Activated T-helper 9 cell treated with anti-CD3 and anti-CD28 coated beads, Interleukin-2, amount 50 U/mL, for 16 hours (primary cell): ENCODE measurements at places on chromosomes 4 and X.

DNA sequence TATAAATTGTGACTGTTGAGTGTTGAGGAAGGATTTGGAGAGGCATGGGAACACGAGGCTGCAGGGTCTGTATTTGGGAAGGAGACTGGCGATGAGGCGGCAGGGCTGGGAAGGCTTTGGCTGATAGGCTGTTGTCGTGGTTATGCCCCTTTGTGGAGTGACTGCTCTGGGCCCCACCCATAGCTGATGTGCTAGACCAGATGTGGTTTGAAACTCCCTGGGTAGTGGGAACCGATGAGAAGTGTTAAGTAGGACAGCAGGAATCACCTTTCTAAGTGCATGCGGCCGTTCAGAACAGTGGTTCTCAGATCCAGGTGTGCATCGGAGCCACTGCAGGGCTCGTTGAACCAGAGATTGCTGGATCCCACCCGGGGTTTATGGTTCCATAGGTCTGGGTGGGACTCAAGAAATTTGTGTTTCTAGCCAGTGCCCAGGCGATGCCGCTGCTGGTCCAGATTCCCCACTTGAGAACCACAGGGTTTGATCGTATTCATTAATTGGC lies 42.3 kb downstream of the TBC1D14 start:
- no peak for DNase-seq

DNA sequence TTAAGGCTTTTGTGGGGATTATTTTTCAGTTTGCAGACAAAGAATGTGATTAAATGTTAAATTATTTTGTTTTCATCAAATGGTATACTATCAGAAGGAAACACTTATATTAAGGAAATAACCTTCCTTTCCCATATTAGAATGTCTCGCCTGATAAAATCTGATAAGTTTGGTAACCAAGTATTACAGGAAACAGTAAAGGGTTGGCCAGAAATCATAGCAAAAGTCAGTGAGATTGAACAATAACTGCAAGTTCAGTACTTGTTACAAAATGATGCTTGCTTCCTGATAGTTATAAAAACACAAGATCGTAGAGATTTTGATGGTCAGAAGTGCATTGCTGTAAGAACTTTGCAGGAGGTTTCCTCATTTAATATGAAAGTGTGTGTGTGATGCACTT lies 40.5 kb downstream of the FABP2 start:
- no peak for DNase-seq

DNA sequence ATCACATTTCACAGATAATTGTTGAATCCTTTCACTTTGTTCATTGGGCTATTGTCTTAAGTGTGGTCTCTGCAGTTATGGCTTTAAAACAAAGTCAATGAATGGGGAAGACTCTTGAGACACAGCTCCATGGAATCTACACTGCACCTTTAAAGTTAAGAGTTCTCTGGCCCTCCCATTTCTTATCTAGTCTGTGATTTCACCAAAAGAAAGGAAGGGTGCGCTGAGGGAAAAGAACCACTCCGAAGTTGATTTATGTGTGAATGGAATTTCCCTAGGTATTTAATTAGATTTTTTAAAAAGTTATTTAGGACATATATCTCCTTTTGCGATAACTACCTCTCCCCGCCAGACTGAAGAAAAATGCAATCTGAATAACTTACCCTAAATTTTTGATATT lies 2.5 kb downstream of the SEPTIN11 start:
- no peak for DNase-seq

GRCh38 chr4:140038031-140038533 lies 115.9 kb downstream of the MAML3 start:
- no peak for DNase-seq

- no peak for DNase-seq
Observed at GRCh38 chrX:85243761-85244449, at the start of the genes SATL1 and ZNF711. Gene SATL1 (minus strand): TSS chrX:85243779. CDS start chrX:85108968, 134,811 bp downstream. Gene ZNF711 (plus strand): TSS chrX:85243991. CDS start chrX:85247573, 3,582 bp downstream.
